AG20443 (cell line): ENCODE measurements at places on chromosomes 16 and 17.

DNA sequence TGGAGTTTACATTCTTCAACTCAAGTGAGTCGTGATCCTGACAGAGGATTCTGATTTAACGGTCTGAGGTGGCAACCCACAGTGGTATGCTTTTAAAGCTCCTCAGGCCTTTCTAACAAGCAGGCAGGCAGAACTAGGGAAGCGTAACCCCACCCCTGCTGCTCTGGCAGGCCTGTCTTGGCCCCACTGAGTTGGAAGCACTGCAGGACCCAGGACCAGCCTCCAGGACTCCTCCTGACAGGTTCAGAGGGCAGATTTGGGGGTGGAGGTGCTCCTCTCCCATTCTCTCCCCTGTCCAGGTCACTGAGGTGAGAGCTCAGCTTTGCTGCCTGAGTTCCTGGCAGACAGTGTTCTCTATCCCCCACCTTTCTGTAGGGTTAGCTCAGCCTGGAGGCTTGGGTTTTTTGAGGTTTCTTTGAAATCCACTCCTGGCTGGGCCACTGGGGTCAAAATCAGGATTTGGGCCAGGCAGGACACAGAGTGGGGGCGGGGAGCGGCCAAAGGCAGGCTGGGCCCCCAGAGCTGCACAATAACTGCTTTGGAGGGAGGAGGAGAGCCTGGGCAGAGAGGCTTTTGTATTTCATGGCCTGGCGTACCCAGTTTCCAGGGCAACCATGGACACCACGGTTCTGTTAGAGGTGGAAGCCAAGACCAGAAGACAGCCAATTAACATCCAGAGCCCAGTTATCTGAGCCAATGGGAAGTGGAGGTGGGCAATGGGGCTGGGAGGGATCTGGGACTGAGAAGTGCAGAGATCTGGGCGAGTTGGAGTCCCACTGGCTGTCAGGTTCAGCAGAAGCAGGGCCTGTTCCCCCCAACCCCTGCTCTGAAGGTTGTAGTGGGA is 9.5 kb downstream of the MRPL27 start:
- DNase-seq = peak; percentile 55

DNA sequence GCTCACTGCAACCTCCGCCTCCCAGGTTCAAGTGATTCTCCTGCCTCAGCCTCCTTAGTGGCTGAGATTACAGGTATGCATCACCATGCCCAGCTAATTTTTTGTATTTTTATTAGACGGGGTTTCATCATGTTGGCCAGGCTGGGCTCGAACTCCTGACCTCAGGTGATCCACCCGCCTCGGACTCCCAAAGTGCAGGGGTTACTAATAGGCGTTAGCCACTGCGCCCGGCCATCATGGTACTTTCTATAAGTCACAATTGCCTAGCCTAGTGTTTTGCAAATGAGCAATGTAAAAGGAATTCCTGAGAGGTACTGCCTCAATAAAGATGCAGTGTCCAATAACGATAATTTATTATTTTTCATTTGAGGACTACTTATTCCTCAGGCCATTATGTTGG is 13.9 kb upstream of the PSMC3IP start:
- DNase-seq = no peak

- DNase-seq = no peak
These were observed at the start of gene NEURL4 for GRCh38 chr17:7328840-7329373. Gene NEURL4 (minus strand): TSS chr17:7329335. CDS start chr17:7329312, 23 bp downstream.

- peak; percentile 82 for DNase-seq
These were observed at the start of gene MILR1 for GRCh38 chr17:64448665-64449512. Gene MILR1 (plus strand): TSS chr17:64449115. CDS start chr17:64449169, 54 bp downstream.

DNA sequence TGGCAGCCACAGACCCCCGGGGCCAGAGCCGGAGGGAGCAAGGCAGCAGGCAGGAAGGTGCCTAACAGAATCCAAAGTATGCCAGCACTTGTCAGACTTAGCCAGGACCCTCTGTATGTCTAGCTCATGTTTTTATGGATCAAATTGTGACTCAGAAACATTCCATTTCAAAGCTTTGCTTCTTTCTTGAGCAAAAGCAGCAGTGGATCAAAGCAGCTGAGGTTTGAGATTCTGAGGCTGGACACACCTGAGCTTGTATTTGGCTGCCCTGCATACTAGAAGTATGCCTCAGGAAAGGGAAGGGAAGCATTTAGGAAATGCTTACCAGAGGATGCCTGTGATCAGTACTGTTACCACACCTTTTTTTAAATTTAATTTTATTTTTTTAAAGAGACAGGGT is 5.7 kb upstream of the MYO1C start:
- no peak for DNase-seq

DNA sequence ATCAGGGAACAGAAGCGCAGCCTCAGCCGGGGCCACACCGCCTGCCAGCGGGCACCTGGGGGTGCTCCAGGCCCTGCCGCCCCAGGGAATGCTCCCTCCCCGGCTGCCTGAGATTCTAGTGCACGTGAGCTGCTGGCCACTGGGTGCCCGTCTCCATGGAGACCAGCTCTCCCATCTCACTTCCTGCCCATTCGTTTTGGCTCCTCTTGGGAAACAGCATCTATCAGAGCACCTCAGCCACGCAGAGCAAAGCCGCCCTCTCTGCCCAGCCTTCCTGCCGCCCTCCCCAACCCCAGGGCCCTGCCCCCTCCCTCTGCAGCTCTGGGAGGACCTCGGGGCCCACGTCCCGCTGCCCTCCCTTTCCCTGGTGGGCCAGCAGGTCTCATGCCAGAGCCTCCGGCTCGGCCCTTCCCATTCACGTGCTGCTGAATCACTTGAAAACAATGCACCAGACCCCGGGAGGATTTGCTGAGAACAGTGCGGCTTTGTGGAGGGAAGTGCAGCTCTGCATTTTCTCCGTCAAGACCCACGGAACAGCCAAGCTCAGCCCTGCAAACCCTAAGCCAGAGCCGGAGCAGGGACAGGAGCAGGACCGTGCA is 19.4 kb downstream of the CEP295NL start:
- DNase-seq = peak; percentile 94

DNA sequence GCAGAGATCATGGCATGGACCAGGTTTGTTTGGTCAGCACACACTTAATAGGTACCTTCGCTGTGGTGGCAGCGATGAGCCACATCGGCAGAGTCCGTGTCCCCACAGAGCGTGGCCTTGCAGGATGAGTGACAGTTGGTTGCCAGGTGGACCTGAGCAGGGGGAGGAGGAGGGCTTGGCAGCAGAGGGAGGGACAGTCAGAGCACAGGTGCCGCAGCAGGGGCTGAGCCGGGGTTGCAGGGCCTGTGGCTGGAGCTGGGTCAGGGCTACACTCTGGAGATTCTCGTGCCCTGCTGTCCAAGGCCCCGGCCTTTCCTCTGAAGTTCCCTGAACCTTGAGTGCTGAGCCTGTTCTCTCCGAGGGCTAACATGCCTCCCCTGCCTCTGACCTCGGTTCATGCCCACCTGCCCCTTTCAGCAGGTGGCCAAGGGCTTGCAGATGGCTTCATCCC is 24.8 kb downstream of the POLR3E start:
- no peak for DNase-seq
